ENCODE measurements at places on chromosomes 7 and 10.

DNA sequence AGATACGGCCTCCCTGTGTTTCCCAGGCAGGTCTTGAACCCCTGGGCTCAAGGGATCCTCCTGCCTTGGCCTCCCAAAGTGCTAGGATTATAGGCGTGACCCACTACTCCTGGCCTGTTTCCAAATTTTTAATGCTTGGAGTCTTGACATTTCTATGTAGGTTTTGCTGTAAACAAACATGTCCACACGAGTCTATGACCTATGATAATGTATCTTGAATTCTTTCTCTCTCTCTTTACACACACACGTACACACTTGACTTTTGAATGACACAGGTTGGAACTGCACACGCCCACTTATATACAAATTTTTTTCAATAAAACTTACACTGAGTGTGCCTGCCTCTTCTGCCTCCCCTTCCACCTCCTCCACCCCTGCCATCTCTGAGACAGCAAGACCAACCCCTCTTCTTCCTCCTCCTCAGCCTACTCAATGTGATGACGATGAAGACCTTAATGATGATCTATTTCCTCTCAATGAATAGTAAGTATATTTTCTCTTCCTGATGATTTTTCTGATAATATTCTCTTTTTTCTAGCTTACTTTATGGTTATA is 44.1 kb upstream of the LAMB1 start:
- DNase-seq, result no peak

GRCh38 chr10:70540089-70540788 is 61.7 kb downstream of the PALD1 start:
- DNase-seq, result no peak

- peak; percentile 24 for DNase-seq
These were observed 232.1 kb downstream of the PTPRN2 start for GRCh38 chr7:158355456-158356065.

- DNase-seq, result no peak
These were observed 8.9 kb upstream of the GRK5 start for GRCh38 chr10:119198438-119198837.

DNA sequence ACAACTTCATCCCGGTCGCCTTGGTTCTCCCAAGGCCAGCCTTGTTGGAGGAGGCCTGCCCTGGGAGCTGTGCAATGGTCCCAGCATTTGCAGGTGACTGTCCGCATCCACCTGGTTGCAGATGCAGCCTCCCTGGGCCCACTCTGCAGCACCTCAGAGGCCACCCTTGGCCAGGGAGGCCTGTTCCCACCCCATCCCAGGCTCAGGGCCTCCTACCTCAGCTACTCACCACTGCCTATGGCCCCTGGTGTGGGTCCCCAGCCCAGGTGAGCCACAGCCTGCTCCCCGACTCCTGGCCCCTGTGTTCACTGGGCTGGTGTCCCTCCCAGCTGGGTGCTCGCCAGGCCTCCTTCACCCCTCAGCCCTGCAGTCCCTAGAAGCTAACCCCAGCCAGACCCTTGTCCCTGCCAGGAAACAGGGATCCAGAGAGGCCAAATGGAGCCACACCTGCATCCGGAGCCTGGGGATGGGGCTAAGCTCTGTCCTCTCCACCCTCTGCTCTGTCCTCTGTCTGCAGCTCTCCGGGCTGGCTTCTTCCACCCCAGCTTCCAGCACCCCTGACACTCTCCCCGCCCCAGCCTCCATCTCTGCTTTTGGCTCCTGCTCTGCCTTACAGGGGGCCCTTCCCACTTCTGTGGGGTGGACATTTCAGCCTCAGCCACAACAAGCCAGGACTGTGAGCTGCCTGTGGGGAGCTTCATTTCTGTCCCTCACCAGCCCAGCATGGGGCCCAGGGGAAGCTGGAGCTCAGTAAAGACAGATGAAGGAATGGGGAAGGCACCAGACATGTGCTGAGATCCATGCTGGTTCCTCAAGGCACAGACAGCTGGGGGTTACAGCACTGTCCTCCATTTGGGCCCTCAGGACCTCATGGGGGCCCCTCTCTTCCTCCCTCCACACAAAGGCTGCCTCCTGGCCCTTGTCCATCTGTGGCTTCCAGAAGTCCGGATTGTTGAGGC is 35.6 kb upstream of the ANTXRL start:
- DNase-seq, result no peak

DNA sequence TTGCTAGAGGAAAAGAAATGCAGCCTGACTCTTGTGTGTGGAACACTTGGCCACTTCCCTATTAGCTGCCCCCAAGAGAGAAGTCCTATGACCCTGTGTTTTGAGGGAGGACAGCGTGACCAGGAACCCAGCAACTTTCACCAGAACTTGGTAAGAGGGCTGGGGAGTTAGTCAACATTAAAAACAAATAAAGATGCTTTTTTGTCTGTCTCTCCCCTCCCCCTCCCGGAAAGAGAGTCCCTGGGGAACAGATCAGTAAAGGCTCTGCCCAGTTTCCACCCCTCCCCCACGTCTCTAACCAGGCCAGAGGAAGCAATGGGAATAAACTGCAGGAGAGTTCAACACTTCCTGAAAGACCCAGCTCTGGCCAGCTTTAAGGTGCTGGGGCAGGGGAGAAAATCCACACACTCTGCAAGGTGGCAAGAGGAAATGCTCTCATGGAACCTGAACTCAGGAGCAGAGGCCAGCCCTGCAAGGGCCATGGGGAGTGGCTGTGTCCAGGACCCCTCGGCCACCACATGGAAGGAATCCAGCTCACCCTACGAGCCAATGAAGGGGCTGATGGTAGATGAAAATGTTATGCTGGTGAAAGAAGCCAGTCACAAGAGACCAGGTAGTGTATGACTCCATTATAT is 21.5 kb downstream of the SH3PXD2A start:
- DNase-seq, result peak; percentile 76

Data from pons (tissue), 1 donor.